ENCODE measurements at places on chromosomes 5 and 9.

GRCh38 chr5:53784596-53784995 is 224.2 kb downstream of the NDUFS4 start:
- no peak for DNase-seq

DNA sequence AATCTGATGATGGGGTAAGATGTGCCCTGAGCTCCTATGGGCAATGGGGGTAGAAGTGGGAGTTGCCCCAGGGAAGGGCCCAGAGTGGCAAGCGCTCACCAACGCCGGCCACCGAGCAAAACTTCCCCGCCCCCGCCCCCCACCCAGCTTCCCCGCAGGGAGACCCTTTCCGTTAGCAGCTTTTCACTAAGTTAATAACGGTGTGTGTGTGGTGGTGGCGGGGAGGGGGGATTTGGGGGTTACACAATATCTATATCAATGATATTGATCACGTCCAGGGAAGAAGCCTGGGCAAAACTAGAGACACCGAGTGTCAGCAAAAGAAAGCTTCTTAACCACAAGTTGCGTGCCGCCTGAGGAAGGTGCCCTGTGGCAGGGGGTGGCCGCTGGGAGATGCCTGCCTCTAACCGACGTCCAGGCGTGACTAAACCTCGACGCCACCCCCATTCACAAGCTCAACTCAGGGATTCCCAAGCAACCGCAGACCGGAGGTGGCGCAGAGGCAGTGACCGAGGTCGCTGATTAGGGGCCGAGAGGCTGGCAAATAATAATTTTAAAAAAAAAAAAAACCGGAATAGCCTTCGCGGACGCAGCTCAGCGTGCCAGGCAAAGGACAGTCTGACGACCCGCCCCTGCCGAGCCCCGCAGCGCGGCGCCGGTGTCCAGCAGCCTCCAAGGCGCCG is 222.6 kb downstream of the MEF2C start:
- DNase-seq: no peak

DNA sequence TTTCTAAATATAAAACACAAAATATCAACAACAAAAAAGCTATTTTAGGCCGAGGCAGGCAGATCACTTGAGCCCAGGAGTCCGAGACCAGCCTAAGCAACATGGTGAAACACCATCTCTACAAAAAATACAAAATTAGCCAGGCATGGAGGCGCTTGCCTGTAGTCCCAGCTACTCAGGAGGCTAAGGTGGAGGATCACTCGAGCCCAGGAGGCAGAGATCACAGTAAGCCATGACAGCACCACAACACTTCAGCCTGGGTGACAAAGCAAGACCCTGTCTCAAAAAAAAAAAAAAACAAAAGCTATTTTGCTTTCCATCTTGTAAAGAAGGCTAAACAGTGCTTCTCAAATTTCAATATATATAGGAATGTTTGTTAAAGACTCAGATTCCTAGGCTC is 11.3 kb downstream of the C5orf15 start:
- DNase-seq: no peak

DNA sequence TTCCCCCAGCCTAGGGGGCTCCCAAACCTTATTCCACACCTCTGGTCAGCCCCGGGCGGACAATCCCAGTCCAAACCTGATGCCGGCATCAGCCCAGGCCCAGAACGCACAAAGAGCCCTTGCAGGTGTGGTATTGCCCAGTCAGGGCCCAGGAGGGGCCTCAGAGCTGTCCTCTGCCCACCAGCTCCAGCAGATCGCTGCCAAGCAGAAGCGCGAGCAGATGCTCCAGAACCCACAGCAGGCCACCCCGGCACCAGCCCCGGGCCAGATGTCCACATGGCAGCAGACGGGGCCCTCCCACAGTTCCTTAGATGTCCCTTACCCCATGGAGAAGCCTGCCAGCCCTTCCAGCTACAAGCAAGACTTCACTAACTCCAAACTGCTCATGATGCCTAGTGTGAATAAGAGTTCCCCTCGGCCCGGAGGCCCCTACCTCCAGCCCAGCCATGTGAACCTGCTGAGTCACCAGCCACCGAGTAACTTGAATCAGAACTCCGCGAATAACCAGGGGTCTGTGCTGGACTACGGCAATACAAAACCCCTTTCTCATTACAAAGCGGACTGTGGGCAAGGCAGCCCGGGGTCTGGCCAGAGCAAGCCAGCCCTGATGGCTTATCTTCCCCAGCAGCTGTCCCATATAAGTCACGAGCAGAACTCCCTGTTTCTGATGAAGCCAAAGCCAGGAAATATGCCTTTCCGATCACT is 27.6 kb upstream of the LTC4S start:
- DNase-seq: peak; percentile 55

DNA sequence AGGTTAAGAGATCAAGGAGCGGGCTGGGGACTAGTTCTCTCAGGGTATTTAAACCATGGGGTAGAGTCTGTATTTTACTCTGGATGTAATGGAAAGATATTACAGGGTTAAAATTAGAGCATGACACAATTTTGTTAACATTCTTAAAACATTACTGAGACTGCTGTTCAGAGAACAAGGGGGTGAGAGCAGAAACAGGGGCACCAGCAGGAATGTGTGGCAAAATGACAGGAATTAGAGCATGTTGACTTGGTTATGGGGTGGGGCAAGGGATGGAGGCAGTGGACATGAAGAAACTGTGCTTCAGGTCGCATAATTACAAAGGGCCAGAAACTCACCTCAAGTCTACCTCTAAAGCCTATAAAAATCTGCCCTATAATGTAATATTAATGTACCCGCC is 75.0 kb downstream of the TMEM232 start:
- no peak for DNase-seq

- DNase-seq: no peak
Observed at GRCh38 chr9:70587201-70587600, 172.7 kb upstream of the KLF9 start.

DNA sequence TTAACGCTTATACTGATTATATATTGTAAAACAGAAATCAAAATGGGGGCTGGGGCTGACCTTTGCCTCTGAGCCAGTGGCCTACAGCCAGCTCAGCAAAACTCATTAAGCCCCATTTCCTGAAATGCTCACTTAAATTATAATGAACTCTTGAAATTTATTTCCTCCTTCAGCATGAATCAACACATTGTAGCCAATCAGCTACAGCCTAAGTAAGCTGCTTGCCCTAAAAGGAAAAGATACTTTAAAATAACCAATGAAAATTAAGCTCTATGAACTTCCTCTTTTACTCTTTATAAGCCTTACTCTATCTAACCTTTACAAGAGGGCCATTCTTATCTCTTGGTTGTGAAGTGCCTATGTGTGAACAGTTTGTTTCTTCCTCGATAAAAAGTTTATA is 33.5 kb upstream of the SUB1 start:
- no peak for DNase-seq

DNA sequence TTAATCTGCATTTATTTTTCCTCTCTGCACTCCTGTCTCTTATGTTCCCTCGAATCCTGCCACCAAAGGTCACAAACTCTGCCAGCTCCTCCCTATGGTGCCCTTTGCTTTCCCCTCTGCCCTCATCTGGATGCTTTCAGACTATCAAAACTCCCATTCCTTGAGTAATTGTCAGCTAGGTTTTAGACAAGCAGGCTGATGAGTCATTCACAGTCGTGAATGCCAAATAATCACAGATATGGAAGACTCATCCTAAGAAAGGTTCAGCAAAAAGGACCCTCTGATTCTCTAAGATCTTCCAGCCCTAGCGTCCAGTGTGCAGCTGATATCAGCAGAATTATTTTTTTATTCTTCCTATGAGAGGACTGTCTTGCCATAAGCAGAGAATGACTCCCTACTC is 104.5 kb upstream of the NUDT12 start:
- DNase-seq: no peak

- DNase-seq: no peak
Observed at GRCh38 chr9:113131689-113132151, 19.1 kb upstream of the SLC31A2 start.

All from ELF-1 (cell line).